Hindlimb muscle (tissue), 1 donor: ENCODE measurements at places on chromosomes 12 and 14.

DNA sequence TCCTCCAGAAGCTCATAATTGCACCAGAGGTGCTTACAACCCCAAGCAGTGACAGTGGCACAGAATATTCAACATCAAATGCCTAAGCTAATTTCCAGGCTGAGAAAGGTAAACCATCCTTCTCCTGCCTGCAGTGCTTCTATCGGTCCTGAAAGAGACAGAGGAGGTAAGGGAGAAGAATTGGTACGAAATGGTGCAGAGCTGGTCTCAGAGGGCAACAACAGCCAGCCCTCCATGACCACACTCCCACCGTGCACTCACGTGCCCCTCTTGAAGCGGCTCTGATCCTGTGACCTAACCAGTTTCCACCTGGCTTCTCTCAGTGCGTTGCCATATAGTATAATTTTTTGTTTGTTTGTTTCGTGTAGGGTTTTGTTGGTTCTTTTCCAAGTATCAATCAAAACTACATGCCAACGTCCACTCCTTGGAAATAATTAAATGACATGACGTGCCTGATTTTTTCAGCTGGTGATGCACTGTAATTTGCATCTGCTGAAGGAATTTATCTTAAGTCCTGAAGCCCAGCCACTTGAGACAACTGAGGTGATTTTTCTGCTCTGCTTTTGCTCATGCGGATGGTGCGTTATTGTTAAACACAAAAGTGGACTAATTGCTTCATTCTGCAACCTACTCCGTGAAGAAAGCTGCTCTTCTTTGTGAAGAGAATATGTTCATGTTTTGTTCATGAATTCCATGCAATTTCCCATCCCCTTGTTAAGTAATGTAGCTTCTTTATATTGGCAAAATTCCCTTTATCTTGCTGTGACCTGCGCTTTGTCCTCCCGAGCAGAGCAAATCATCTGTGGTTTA lies 1.3 kb upstream of the ATP2A2 start:
- DNase-seq: peak; percentile 25

DNA sequence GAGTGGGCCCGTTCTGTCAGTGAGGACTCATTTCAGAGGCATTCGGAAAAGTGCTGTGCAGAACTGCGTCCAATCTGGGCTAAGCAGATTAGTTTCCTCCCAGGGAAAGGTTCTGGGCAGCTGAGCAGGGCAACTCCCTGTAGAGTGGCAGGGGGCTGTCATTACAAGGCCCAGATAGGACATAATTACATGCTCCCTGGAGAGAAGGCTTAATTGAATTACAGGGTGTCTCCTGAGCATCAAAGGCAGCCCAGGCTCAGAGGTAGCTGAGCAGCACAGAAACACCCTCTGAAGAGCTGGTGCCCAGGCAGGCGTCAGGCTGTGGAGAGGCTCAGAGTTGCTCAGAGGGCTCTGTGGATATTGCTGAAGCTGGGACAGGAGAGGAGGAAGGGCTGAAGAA lies 36.0 kb downstream of the SLC8A3 start:
- DNase-seq: no peak

GRCh38 chr14:39469094-39469710 lies 37.0 kb upstream of the FBXO33 start:
- DNase-seq: no peak

GRCh38 chr14:100755649-100756048 lies 29.0 kb downstream of the DLK1 start:
- no peak for DNase-seq

DNA sequence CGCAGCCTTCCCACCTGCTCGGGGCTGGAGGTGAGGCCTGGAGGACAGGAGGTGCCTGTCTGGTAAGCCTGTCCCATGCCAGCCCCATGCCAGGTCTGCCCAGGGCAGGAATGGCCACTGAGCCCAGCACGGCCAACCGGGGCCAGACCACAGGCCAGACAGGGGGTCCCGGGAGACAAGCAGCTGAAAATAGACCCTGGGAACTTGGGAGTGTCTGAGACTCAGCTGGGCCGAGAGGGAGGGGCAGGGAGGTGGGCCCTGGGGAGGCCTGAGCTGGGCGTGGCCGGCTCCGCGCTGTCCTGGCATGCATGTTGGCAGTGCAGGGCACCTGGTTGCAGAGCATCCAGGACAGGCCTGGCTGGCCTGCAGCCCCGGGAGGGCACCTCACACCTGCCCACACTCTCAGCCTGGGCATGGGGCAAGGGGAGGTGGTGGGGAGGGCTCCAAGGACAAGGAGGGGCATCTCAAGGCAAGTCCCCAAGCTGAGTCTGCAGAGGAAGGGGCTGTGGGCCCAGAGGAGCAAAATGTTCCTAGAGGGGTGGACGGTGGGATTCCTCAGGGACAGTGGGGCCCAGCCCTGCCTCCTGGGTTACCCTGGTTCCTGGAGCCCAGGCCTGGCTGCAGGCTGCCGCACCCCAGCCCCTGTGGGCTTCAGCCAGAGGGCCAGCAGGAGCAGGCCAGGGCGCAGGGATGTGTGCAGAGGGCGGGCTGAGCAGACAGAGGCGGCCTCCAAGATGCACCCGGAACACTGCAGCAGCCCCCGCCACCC lies 3.2 kb upstream of the CRIP1 start:
- no peak for DNase-seq

GRCh38 chr14:31717294-31718085 lies 156.3 kb downstream of the NUBPL start:
- DNase-seq: peak; percentile 11

- DNase-seq: peak; percentile 38
These were observed 475.6 kb downstream of the PDZRN4 start for GRCh38 chr12:41663598-41664265.

GRCh38 chr12:27332714-27333402 lies at the start of gene BMAL2:
Gene BMAL2 (plus strand): TSS chr12:27332836. CDS start chr12:27333073, 237 bp downstream.
- DNase-seq: peak; percentile 19

DNA sequence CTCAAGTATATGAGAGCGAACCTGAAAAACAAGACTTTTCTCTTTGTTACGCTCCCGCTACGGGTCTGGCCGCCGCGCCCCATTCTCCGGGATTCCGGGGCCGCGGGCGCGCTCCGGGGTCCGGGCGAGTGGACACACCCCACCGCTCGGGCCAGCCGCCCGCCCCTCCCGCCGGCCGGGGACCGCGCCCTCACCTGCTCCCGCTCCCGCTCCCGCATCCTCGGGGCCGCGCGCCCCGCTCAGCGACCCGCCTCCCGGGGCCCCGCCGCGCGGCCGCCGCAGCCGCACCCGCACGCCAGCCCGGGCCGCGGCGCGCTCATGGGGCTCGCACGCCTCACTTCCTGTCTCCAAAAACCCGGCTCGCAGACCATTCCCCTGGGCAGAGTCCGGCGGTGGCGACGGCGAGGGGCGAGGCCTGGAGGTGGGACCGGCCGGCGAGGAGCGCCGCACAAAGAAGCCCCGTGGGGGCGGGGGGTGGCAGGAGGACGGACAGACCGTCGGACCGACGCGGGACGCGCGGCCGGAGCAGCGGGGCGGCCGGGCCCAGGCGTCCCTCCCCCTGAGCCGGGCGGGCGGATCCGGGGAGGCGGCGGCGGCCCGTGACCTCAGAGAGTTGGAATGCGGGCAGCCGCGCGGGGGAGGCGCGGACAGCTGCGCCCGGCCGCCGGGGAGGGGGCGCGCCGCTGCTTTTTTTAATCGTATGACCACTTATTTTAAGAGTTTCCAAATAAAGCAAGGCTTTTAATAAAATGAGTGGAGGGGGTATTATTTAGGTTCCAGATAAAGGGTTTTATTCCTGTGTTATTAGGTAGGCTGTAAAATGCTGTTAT lies at the start of gene PTPN21:
Gene PTPN21, minus strand, starts transcription at position 551 of the 830 bp plus-strand sequence. CDS start 4,590 bp downstream, outside the sequence.
- peak; percentile 78 for DNase-seq

DNA sequence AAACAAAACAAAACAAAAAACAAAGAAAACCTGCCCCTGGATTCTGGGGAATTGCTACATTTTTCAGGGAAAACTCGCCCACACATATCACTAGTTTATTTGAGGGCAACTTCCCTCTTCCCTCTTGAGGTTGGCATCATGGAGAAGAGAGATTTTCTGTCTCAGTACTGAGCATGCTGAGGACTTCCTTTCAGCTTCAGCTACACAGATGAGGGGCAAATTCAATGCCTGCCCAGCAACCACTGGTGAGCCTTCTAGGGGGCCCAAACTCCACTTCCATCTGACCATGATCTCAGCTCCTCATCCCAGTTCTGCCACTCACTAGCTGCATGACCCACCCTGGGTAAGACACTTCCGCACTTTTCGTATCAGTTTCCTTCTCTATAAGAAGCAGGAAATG lies 63.1 kb upstream of the SCN8A start:
- DNase-seq: no peak

- no peak for DNase-seq
These were observed 29.0 kb downstream of the TTLL5 start for GRCh38 chr14:75690010-75690409.

GRCh38 chr14:72439707-72440106 lies 454.2 kb downstream of the DPF3 start:
- DNase-seq: no peak

- no peak for DNase-seq
These were observed 109.5 kb downstream of the BTG1 start for GRCh38 chr12:92036061-92036620.

GRCh38 chr14:102875652-102876051 lies 46.8 kb upstream of the AMN start:
- no peak for DNase-seq

GRCh38 chr14:105431256-105431655 lies 11.6 kb downstream of the MTA1 start:
- no peak for DNase-seq

DNA sequence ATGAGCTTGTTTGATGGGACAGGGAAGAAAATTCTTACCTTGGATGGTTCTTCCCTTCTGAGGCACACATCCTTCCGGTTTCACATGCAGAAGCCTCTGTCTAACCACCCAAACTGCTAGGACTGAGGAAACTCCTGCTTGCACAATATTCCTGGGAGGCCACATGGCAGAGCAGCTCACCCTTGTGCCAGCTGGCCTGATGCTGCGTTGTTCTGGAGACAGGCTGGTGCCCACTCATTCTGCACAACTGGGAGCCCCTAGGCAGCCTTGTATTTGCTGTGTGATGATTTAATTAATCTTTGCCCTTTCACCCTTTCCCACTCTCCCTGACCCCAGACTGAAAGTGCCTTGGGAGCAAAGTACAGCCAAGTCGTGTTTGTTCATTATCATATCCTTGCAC lies 130.8 kb downstream of the RTN1 start:
- DNase-seq: no peak

DNA sequence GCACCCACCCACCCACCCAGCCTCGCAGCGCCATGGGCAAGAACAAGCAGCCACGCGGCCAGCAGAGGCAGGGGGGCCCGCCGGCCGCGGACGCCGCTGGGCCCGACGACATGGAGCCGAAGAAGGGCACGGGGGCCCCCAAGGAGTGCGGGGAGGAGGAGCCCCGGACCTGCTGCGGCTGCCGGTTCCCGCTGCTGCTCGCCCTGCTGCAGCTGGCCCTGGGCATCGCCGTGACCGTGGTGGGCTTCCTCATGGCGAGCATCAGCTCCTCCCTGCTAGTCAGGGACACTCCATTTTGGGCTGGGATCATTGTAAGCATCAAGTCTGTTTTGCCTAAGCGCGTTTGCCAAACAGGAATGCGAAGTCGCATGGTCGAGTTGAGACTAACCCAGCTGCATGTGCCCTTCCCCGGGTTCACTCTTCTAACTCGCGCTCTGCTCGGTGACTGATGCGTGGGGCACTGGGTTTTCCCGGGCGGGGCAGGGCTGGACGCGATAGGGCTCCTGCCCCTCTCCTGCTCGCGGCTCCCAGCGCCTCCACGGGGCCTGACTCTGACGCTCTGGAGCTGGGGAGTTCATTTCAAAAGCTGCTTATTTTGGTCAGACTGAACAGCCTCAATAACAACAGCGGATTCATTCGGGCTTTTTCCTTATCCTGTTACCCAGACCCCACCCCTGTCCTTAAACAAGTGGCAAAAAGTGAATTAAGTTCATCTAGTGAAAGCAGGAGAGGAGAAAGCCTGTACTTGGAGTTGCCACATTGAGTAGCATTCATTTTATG lies 458 bp downstream of the SSPN start:
- DNase-seq: peak; percentile 72

GRCh38 chr14:105326891-105327694 lies 12.5 kb downstream of the PACS2 start:
- no peak for DNase-seq

DNA sequence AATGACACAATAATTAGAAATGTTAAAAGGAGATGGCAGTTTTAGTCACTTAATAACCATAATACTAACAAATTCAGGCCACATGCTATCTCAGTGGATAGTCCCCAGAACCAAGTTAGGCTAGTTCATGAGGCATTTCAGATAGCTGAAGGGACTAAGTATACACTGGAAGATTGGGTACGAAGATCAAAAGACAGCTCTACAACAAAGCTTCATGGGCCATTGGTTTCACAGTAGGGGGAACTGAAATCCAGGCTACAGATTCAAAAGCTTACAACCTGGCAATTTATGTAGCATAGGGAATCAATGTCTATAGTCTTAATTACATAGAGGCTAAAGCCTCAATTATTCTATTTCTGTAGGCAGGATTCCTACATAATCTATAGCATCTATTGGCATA lies 343.0 kb downstream of the RGS6 start:
- DNase-seq: no peak

- DNase-seq: no peak
These were observed 2.5 kb upstream of the LRIG3 start for GRCh38 chr12:58922849-58923248.

DNA sequence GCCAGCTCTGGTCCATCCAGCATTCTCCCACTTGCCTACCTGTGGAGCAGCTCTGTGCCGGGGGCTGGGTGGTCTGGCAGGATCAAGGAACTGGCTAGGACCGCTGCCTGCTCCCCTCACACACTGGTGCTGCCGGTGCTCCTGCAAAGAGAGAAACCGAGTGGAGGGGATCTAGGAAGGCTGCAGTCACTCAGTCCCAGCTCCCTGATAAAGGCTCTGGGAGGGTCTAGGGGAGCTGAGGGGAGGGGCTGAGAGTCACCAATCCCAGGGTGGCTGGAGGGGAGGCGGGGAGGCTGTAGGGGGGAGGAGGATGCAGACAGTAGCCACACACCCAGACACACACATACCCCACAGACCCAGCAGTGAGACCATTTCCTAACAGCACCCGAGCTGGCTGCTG lies at the start of gene TAC3:
Gene TAC3, minus strand, starts transcription at position 182 of the 400 bp plus-strand sequence. CDS start 732 bp downstream, outside the sequence.
- DNase-seq: no peak

DNA sequence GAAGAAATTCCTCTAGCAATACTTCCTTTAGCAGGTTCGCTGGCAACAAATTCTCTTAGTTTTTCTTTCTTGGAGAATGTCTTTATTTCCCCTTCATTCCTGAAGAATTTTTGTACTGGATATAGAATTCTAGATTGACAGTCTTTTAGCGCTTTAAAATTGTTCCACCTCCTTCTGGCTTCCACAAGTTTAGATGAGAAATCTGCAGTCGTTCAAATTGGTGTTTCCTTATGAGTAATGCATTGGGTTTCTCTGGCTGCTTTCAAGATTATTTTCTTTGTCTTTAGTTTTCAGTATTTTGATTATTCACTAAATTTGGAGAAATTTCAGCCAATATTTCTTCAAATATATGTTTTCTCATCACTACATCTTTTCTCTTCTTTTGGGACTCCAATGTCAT lies 33.3 kb upstream of the FGF6 start:
- no peak for DNase-seq
